ENCODE measurements at places on chromosomes 4 and X. TPM values are rescaled to one million over a fixed set of nuclear protein-coding genes. Genes with fewer than 3 reads are reported as not detected.

GRCh38 chr4:77073981-77074380 is 1.8 kb downstream of the CCNI start:
- H3K36me3 ChIP-seq = no peaks in the 10 kb centered on the region
- no peak for DNase-seq
- peak overlapping the region; percentile 86 for H3K4me3 ChIP-seq

Gene ANK2
- total RNA-seq = 15.1 TPM

DNA sequence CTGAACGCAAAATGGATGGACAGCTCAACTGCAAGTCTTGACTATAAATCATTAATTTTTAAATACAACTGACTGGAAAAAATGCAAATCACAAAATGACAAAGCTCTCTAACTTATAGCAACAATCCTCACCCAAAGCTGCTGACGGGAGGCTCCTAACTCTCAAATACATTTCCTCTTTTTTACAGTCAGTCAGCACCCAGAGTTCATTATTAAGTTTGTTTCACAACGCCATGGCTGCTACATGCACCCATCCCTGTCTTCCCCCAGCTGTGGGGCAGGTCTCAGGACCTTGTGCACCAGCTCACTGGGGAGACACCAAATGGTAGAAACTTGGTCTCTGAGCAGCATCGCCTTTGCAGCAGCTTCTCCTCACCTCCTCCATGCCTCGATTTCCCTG is 97.6 kb downstream of the SLC34A2 start:
- DNase-seq = no peak
- H3K27ac ChIP-seq = no peak overlapping the region
- H3K4me1 ChIP-seq = peaks cover 12% of the 10 kb centered on the region

- H3K27ac ChIP-seq = no peak overlapping the region
- H3K36me3 ChIP-seq = no peaks in the 10 kb centered on the region
- no peak overlapping the region for H3K4me3 ChIP-seq
These were observed 2.5 kb downstream of the GABRQ start for GRCh38 chrX:152640034-152640818.

Gene RPS6KA6
- not detected for total RNA-seq

DNA sequence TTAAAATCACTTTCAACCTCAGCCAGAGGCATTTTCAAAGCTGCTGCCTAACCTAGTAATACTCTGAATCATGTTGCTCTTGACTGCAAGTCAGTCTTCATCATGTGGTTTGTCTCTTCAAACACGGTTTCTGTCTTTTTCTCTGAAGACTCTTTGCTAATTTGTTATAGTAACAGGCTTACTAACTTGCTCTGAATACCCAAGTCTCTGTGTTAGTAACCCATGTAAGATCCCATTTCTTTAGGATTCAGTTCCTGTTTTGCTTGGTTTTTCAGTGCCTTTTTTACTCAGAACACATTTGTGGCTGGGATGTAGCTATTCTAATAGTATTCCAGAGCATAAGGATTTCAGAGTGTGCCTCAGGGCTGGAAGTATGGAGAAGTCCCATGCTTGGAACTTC is 1450.6 kb upstream of the IGFBP7 start:
- no peak overlapping the region for H3K27ac ChIP-seq
- H3K27me3 ChIP-seq = no peaks in the 10 kb centered on the region
- DNase-seq = no peak
- H3K4me3 ChIP-seq = no peak overlapping the region
- no peaks in the 10 kb centered on the region for H3K4me1 ChIP-seq

Data from HepG2 (cell line).